Ecto neural progenitor cell (in vitro differentiated cells): ENCODE measurements at places on chromosomes 3 and 15.

- no peak for DNase-seq
These were observed 32.3 kb downstream of the C3orf62 start for GRCh38 chr3:49244581-49245205.

DNA sequence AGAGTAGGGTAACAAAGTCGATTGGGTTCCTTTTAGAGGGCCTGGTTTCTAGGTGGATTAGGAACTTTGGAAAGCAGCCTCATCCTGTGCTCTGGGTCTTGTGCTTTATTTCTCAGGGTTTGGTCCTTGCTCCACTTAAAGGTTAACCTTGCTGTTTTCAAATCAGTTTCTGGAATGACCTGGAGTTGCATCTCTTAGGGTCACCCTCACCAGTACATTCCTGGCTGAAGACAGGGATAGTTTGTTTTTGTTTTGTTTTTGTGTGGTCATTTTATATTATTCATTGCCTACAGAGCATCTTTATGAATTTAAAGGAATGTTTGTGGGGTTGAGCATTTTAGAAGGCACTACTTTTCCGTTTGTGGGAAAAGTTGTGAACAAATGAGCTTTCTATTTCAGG is 45.5 kb upstream of the ZNF280D start:
- no peak for DNase-seq

DNA sequence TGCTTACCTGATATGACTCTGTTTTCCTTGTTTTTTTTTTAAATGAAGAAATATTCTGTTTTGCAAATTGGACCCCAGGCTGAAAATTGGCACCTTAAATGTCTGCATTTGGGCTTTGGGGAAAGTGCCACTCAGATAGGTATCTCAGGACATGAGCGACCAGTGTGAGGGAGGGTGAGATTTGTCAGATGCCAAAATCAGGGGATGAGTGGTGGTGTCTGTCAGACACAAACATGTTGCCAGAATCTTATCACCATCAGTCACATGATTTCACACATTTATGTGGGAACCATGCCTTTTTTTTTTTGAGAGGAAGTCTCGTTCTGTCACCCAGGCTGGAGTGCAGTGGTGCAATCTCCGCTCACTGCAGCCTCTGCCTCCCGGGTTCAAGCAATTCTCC is 75.6 kb upstream of the OSBPL11 start:
- no peak for DNase-seq

DNA sequence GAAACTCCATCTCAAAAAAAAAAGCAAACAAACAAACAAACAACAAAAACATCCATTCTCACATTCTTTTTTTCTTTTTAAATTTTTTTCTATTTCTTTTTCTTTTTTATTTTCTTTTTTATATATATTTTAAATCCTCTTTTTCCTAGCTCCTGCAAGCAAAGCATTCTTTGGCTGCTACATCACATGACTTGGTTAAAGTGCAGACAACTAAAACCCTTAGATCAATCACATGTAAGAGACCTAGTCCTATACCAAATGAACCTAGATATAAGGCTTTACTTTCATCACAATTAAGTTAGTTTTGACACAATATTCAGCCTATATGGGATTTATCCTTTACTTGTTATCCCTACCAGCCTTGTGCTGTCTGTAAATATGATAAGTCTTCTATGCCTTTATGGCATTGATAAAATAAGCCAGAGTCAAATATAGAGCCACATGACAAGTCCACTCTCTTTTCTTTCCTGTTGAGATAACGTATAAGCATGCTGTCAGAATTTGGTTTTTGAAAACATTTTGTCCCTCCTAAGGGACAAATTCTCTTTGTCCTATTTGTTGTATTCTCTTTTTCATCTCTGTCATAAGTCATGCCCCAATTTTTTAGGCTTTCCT is 11.3 kb downstream of the UBR1 start:
- DNase-seq = no peak

DNA sequence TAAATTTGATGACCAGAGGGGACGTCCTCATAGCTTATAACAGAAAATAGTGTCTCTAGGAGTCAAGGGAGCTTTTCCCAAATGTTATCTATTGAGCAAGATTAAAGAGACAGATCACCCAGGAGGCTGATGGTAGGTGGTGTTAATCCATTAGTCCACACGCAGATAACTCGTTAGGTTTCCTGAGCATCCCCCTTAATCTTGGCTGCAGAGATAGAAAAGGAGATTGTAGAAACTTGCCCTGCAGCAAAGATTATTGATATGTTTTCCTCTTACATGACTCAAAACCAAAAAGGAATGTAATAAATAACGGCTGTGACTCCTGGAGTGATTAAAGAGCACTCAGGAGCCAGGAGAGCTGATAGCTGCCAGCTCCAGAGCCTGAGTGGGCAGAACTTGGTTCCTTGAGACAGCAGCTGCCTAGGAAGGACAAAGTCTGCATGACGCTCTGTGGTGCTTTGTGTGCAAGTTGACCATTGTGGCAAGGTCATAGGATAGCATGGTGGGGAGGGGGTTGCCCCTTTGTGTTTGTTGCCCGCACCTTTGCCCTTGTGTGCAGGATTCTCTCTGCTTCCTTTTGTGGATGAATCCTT is 234.8 kb downstream of the PTPRG start:
- no peak for DNase-seq

DNA sequence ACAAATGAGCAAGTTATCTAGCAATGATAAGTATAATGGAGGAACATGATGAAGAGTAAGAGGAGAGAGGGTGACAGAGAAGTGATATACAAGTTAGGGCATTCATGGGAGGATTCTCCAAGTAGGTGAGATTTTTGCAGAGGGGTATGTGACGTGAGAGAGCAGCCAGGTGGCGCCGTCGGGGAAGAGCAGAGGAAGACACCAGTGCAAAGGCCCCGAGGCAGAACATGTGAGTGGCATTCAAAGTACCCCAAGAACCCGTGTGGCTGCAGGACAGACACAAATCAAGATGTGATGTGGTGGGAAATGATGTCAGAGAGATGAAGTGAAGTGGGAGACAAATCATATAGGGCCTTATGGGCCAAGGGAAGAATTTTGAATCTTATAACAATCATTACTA is 81.8 kb upstream of the GRM7 start:
- no peak for DNase-seq

DNA sequence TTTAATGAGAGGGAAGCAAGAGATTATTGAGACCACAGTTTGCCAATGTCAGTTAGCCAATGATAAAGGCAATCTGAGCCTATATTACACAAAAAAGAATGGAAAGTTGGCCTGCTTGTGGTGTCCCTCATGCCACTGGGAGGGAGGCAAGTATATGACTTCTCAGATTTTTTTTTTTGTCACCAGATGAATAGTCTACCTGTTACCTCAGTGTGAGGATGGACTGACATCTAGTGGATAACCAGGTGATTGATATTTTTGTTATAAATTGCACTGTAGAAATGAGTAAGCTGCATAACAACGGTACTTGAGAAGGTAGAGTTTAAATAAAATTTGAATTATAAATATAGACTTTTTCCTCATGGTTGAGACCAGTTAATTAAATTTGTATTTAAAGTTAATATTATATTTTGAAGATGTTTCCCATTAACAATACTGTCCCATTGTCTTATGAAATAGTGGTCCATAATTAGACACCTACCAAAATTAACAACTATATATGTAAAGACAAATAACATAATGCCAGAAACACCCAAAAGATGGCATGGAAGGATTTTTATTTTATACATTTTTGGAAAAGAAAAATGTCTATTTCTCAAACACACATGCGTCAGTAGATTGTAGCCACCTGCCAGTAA is 237.8 kb upstream of the GADL1 start:
- DNase-seq = no peak

- DNase-seq = no peak
These were observed 30.8 kb downstream of the KLHL25 start for GRCh38 chr15:85763673-85764633.

DNA sequence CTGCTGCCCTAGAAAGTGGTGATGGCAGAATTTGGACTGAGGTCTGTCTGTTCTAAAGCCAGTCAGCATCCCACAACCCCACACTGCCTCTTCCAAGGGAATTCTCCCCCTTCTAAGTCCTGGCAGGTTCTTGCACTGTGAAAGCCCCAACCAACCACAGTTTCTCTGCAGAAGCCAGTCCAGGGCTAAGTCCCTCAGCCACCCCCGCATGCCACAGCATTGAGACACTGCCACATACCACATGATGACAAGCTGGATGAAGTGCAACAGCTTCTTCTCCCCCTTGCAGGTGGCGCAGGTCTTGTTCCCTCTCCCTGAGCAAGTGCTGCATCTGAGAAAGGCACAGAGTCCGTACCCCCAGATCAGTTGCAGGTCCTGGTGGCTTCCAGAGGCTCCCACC is 18.6 kb downstream of the SSUH2 start:
- DNase-seq = no peak

- peak; percentile 47 for DNase-seq
These were observed 67.2 kb upstream of the SIAH2 start for GRCh38 chr3:150830094-150830681.

GRCh38 chr3:135118792-135119191 is 323.7 kb downstream of the EPHB1 start:
- no peak for DNase-seq

- no peak for DNase-seq
These were observed 12.0 kb downstream of the STARD5 start for GRCh38 chr15:81311752-81312464.

DNA sequence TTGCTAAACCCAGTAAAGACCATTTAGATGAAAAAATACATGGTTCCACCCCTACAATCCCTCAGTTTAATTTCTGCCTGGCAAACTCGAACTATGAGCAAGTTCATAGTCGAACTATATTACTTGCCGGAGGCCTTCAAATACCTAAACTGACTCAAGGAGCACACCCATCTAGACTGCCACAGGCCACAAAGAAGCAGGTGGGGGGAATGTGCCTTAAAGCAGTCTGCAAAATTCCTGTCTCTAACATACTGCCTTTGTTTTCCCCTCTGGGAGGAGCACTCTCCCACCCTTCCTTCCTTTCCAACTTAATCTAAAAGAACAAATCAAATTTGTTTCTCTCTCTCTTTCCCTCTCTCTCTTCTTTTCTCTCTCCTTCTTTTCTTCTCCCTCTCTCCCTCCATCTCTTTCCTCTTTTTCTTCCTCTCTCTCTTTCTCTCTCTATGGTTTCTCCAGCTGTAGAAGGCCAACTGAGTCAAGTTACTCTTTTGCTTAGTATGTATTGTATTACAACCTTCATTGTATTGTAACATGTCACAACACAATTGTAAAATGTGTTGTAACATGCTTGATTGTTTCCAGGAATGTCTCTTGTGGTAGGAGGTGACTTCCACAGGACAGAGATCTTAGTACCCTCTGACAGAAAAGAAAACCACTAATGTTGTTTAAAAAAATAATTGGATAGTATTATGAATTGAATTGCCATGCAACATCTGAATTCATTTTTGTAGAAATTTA is 496.3 kb downstream of the ROBO2 start:
- DNase-seq = no peak

DNA sequence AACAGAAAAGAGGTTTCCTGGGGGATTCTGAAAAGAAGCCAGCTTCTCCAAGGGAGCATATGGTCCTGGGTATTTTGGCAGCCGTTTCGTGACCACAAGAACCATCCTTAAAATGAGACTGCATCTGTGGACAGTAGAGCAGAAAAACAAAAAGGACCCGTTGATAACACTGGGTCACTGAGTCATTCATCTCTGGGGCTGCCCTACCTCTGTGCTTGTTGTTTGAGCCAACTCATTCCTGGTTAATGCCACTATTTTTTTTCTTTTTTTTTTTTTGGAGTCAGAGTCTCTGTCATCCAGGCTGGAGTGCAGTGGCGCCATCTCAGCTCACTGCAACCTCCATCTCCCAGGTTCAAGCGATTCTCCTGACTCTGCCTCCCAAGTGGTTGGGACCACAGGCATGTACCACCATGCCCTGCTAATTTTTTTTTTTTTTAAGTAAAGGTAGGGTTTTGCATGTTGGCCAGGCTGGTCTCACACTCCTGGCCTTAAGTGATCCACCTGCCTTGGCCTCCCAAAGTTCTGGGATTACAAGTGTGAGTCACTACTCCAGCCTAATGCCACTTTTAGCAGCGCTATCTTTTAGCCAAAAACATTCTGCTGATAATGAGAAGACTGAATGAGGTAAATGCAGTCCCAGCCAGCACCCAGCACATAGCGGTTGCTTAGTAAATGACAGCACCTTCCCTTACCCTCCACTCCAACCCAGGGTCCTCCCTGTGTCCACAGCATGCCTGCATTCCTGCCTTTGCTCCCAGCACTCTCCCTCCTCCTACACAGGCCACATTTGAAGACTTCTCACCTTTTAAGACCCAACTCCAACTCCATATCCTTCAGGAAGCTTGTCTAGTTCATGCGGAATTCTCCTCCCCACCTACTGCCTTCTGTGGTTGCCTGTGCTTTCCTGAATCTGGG is 9.1 kb upstream of the ISL2 start:
- DNase-seq = no peak

DNA sequence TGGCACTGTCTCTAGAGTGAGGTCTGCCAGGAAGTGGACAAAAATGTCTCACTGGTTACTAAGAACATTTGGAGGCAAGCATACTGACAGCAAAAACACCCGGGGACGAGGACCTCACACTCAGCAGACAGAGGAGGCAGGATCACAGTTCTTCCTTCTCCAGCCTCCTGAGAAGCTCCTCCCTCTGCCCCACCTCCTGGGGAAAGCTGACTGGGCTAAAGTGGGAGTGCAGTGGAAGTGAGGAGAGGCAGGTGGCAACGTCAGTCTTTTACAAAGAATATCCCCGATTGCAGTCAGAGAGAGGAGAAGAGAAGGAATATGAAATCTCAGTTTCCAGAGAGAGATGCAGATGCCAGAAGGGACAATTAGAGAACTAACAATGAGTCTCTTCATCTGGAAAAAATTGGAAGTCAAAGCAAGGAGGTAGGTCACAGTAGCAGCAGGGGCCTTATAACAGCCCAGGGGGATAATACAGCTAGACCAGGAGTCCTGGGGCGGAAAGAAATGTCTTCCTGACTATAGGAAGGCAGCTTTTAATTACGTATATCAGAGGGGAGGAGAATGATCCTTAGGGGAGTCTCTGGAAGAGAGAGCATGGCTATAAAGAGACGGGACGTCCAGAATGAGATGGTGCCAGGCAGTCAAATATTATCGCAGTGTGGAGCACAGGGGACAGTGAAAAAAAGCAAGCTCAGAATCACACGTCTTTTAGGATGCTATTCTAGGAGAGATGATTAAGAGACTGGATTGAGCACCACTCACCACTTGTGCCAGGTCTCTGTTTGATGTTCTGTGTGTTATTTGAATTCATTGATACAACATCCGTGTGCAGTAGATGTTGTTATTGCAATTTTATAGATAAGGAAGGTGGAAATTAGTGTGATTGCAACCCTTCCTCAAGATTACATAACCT is 47.2 kb downstream of the LEO1 start:
- peak; percentile 61 for DNase-seq

GRCh38 chr3:134136604-134137003 is 106.9 kb upstream of the SLCO2A1 start:
- no peak for DNase-seq

GRCh38 chr3:77242371-77242770 is 202.5 kb downstream of the ROBO2 start:
- DNase-seq = no peak

GRCh38 chr3:138222942-138223287 is 35.8 kb downstream of the ARMC8 start:
- no peak for DNase-seq

GRCh38 chr15:49196856-49197255 is 26.8 kb downstream of the GALK2 start:
- DNase-seq = no peak

- no peak for DNase-seq
These were observed 129.8 kb upstream of the MEF2A start for GRCh38 chr15:99435877-99436541.

GRCh38 chr3:175951047-175951694 is 1092.0 kb downstream of the NAALADL2 start:
- no peak for DNase-seq
